ENCODE measurements at places on chromosomes 3 and 15.

- DNase-seq: no peak
These were observed 57.0 kb upstream of the ZNF148 start for GRCh38 chr3:125431912-125432790.

DNA sequence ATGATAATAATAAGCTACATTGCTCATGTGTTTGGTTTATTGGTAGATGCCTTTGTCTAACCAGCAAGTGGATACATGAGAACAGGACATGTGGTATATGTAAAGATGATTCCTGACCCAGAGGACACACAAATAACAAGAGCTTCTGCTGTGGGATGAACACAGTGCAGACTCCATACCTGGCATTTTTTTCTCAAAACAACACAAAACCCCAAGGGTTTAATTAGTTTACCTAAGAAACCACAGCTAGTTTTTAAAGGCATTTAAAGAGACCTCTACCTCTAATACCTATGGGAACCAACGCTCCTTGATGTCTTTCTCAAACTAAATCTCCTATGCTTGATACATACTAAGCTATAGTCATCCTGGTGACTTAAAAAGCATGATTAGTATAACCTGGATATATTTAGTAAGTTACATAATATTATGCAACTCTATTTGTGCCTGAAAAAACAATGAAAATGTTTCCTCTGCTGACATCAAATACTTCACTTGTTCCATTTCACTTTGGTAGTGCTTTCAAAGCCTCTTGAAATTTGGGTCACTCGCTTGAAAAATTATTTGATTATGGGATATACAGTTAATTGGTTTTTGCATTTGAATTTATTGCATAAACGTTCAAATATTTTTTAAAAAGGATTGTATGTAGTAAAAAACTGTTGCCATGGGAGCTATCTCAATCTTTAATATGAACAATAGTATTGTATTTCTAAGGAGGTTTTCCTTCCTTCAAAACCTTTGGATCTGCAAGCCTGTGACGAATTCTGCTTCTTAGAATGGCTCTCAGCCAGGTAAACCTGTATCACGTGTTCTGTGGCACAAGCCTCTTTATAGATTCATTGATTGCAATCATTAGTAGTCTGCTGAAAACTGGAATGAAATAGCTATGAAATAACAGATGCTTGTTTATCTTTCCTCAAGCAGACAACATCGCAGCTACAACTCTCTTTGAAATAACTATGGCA lies 233.0 kb upstream of the KCNMB2 start:
- no peak for DNase-seq

GRCh38 chr3:102037209-102037608 lies 187.9 kb downstream of the NFKBIZ start:
- DNase-seq: no peak

DNA sequence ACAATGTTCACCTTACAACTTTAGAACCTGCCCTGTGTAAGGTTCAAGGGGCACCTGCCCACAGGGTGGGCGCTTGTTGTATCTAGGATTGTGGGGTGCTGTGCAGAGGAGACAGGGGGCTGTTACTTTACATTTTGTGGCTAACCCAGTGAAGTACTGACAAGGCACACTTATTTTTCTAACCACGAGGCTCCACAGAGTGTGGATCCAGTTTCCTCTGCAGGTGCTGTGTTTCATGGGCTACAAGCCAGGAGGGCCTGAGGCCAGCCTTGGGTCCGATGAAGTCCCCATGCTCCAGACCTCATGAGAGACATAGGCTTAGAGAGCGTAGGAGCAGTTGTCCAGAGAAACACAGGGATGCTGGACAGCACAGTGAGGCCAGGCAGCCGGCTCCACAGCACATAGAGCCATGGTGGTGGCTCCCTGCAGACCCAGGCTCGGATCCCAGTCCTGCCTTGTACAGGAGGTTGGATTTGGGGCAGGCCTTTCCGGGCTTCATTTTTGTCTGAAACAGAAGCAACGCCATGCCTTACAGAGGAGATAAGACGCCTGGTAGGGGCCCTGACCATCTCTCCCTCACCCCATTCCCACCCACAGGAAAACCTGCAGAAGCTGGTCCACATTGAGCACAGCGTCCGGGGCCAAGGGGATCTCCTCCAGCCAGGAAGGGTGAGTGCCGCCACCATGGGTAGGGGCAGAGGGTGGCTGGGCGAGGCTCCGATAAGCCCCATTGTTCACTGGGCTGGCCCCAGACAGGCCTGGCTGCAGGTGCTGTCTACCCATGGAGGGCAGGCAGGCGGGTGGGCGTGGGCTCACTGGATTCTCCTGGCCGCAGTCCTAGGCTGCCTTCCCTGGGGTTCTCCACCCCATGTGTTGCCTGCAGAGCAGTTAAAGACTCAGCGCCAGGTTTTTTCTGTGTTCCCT lies 40.1 kb upstream of the NR2C2 start:
- no peak for DNase-seq

DNA sequence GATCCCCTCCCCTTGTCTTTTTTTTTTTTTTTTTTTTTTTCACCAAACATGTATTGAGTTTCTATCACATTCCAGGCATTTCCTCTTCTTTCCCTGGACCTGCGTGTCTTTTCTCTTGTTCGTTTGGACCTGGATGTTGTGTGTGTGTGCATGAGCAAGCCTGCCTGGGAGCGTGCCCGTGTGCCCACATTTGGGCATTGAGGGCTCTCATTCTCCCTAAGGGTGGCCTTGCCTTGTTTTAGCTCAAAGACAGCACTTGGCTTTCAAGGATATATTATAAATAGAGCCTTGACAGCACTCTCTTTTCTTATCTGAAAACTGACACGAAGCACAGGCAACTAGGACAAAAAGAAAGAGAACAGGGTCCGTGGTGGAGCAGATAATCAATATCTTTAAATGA lies 39.0 kb upstream of the SLC25A26 start:
- DNase-seq: no peak

GRCh38 chr3:38169027-38169317 lies 3.6 kb downstream of the OXSR1 start:
- DNase-seq: no peak

DNA sequence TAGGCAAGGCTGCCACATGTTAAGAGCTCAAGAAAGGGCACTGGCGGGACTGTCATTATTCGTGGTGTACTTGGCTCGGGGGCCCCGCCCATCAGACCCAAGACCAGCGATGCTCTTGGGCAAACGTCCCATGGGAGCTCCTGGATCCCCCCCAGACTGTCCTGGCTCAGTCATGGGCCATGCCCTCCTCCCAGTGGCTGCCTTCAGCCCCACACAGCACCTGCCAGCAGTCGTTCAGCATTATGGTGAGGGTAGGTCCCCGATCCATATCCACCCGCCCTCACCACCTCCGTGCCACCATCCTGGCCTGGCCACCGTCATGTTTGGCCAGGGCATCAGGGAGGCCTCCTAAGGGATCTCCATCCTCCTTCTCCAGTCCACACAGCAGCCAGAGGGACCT lies 51.4 kb upstream of the IQSEC1 start:
- no peak for DNase-seq

DNA sequence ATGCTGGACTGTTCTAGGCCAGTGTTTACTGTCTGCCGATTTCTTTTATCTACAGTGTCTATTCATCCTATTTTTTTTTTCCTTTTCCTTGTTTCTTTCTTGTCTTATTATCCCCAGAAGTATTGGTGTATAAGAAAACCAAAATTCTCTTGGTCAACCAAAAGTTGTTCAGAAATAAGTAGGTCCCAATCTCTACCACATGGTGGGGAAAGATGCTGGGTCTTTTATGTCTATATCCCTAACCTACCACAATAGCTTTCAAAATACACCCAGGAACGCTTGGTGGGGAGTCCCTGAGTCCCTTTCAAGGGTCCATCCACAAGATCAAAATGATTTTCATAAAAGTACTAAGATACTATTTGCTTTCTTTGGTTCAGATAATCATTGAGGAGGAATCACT lies 225.6 kb downstream of the CLSTN2 start:
- DNase-seq: no peak

DNA sequence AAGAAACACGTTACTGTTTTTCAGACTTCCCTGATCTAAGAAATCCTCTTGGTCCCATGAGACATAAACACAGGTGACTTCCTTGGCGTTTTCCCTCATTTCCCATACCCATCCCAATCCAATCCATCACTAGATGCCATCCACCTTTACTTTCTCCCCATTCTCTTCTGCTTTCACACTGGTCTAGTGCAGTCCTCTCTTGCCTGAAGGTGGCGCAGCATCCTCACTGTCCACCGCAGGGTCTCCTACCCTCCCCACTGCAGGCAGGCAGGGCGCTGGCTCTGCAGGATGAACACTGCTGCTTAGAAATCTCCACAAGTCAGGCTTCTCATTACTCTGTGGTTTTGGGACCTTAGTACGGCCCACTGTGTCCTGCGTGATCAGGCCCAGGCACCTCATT lies 58.2 kb downstream of the RAB7A start:
- peak; percentile 75 for DNase-seq

DNA sequence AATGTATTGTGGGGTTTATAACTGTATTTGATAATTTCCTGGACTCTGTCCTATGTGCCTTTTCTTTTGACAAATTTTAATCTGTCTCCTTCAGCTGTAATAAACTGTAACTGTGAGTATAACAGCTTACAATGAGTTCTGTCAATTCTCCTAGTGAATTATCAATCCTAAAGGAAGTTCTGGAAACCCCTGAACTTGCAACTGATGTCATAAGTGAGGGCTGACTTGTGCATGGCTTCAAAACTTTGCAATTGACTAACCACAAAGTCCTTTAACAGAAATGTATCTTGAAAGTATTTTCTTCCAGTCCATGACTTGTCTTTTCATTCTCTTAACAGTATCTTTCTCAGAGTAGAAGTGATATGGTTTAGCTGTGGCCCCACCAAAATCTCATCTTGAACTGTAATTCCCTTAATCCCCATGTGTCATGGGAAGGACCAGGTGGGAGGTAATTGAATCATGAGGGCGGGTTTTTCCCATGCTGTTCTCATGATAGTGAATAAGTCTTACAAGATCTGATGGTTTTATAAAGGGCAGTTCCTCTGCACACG lies 108.3 kb downstream of the TFDP2 start:
- DNase-seq: no peak

- DNase-seq: no peak
These were observed 81.3 kb upstream of the RNF7 start for GRCh38 chr3:141656771-141657170.

- DNase-seq: no peak
These were observed 99.6 kb upstream of the ROBO2 start for GRCh38 chr3:76940181-76940770.

DNA sequence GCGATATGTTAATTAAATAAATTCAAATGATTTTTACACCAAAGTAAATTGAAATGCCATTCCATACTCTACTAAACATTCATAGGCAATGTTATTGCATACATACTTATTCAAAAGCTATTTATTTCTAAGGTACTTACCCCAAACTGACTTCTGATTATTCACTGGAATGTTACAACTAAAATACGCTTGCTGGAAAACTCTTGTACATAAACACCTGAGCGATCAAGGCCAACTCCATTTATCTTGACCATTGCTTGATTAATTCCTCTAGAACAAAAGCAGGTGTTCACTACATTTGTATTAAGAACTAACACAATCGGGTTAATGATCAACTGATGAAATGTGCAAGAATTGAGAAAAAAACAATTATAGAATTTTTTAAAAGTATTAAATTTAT lies at the start of gene SERPINI2:
Gene SERPINI2, minus strand, starts transcription at position 180 of the 400 bp plus-strand sequence. CDS start 2,208 bp downstream, outside the sequence.
- DNase-seq: no peak

GRCh38 chr15:62431008-62431797 lies 266.1 kb upstream of the C2CD4B start:
- DNase-seq: no peak

DNA sequence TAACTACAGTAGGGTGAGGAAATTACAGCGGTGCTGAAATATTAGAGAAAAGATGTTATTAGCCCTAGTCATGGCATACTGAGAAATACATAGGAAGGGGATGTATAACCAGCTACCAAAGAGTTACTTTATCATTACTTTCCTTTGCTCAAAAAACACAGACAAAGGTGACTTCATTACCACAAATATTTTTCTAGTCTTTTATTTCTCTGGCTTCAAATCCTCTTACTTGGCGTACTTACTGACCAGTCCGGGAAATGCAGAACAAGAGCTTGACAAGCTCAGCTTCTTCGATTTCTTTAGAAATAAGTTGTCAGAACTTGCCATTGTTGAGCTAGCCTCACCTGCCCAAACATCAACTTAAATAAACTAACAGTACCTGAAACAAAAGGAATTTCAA lies 142.1 kb upstream of the TMCO5A start:
- DNase-seq: no peak

DNA sequence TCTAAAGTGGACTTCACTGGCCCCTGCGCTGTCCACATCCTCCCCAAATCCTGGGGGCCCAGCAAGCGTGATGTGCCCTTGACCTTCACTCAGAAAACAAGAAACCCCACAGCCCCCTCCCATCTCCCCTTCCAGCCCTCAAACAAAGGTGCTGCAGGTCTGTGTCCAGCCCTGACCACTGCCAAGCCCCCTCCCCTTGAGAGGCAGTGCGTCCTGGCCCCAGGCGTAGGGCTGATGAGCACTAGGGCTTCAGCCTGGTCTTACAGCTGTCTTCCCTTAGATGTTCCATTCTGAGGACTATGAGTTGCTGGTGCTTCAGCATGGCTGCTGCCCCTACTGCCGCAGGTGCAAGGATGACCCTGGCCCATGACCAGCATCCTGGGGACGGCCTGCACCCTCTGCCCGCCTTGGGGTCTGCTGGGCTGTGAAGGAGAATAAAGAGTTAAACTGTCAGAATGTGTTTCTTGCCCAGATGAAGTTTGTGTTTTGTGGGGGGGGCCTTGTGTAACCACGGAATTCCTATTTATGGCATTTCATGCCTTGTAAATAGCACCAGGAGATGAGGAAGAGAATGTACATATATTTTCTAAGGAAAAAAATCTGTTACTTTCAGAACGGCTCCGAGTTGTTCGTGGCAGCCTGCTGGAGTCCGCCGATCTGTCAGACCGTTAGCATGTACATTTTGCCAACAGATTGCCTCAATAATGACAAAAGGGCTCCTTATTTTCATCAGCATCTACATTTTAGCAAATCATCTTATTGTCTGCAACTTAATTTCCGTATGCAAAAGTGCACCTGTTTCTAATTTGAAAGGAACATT lies 8.3 kb upstream of the RHO start:
- DNase-seq: no peak

- DNase-seq: peak; percentile 69
These were observed 160.2 kb upstream of the TBL1XR1 start for GRCh38 chr3:177357352-177358090.

- DNase-seq: no peak
These were observed 28.1 kb upstream of the CYP11A1 start for GRCh38 chr15:74395319-74396145.

DNA sequence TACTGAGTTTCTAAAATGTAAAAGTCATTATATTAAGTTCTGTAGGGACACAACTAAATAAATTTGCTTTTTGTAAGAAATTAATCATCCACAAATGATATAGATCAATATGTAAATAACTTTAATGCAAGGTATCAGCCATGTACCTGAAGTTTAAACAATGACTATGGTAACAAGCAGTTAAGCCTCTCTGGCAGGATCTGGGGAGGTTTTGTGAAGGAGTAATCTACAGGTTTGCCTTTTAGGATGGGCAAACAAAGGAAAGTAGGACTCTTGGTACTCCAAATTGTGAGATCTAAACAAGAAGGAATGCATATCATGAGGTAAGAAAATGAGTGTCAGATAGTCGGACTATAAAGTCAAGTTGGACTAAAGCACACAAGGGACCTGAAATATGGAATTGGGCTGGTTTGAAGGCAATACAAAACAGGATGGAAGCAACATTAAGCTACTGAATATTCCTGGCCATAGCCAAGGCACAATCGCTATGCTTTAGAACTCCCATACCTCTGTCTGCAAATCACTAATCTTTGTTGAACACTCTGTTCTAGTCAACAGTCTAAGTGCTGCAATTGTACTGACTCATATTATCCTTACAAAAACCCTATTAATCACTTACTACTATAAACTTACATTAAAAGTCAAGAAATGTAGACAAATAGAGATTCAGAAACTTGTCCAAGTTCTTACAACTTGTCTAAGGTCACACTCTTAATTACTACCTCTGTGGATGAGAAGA lies 412.8 kb downstream of the DIPK2A start:
- DNase-seq: no peak
